ENCODE measurements at places on chromosomes 6 and 20.

GRCh38 chr6:6123803-6124202 is 117.1 kb upstream of the NRN1 start:
- DNase-seq, result no peak

DNA sequence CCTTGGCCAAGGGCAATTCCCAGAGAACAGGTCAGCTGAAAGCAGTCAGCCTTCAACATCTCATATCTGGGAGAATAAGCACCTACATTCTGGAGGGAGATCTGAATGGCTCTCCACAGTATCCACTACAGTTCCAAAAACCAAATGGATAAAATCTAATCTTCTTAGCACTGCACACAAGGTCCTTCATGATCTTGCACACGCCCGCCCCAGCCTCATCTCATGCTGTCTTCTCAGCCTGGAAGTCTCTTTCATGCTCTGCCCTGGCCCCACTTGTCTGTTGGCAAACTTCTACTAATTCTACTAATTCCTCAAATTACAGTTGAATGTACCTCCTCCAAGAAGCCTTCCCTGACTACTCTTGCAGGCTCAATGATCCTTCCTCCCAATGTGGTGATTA is 1.8 kb upstream of the TTBK1 start:
- no peak for DNase-seq

- DNase-seq, result no peak
Measured at GRCh38 chr20:22616551-22616950, 32.2 kb upstream of the FOXA2 start.

- DNase-seq, result peak; percentile 12
Measured at GRCh38 chr6:77650098-77650663, 2.7 kb upstream of the MEI4 start.

- DNase-seq, result no peak
Measured at GRCh38 chr6:20791944-20792343, 257.7 kb downstream of the CDKAL1 start.

GRCh38 chr6:156839129-156839528 is 62.0 kb downstream of the ARID1B start:
- DNase-seq, result no peak

DNA sequence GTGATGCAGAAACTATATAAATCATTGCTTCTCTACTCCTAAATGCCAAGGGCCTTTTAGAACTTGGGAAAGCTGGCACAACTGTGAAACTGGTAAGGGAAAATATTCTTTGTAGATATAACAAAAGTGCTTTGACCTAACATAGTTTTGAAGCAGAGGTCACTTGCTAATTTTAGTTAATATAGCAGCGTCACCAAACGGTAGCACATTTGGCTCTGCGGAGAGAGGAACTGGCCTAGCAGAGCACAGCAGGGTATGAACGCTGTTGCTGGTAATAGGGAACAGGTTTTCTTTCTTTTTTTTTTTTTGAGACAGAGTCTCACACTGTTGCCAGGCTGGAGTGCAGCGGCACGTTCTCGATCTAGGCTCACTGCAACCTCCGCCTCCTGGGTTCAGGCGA is 67.4 kb downstream of the ECT2L start:
- DNase-seq, result no peak

DNA sequence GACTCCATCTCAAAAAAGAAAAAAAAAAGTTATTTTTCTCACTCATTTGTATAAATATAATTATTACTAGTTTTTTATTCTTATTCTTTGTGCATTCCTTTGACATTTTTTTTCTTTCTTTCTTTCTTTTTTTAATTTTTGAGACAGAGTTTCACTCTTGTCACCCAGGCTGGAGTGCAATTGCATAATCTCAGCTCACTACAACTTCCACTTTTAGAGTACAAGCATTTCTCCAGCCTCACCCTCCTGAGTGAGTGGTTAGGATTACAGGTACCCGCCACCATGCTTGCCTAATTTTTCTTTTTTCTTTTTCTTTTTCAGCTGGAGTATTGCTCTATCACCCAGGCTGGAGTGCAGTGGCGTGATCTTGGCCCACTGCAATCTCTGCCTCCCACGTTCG is 51.4 kb upstream of the JARID2 start:
- DNase-seq, result peak; percentile 51

DNA sequence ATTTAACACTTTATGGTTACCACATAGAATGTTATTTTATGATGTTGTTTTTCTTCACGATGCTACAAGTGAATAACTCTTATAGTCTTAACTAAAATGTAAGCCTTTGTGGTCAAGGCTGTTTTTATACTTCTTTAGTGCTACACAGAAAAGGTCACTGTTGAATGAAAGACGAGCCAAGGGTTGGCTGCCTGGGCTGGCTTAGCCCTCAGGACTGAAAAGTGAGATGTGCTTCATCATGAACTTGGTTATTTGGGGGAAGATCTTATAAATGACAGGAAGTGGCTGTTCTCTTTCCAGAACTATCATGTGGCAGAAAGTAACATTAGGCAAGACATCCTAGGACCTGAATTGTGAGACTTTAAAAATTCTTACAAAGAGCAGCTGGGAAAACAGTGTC is 404.0 kb downstream of the BTBD3 start:
- no peak for DNase-seq

- DNase-seq, result no peak
Measured at GRCh38 chr6:90681863-90682262, 95.0 kb upstream of the MAP3K7 start.

DNA sequence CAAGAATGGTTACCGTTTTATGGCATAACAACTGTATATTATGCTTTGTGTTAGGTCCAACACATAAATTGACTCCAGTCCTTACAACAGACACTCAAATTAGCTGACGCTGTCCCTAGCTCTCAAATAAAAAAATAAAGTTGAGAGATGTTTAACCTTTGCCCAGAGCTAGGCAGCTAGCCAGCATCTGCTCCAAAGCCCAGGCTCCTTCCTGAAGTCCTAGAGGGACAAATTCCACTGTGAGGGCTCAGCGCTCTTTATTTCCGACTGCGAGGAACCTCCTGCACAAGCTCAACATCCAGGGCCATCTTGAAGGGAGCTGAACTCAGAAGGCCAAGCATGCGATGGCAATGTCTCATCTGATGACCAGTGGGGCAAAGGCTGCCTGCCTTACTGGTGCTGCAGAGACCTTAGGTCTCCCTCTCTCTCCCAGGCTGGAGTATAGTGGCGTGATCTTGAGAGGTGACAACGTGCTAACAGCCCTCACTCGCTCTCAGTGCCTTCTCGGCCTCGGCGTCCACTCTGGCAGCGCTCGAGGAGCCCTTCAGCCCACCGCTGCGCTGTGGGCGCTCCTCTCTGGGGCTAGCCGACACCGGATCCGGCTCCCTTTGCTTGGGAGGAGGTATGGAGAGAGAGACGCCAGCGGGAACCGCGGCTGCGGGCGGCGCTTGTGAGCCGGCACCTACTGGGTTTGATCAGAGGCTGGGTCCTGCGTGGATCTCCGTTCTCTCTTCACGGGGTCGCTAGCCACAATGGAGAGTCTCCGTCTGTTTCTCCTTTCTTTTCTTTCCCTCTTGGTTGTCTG is 24.7 kb upstream of the GFOD1 start:
- no peak for DNase-seq

DNA sequence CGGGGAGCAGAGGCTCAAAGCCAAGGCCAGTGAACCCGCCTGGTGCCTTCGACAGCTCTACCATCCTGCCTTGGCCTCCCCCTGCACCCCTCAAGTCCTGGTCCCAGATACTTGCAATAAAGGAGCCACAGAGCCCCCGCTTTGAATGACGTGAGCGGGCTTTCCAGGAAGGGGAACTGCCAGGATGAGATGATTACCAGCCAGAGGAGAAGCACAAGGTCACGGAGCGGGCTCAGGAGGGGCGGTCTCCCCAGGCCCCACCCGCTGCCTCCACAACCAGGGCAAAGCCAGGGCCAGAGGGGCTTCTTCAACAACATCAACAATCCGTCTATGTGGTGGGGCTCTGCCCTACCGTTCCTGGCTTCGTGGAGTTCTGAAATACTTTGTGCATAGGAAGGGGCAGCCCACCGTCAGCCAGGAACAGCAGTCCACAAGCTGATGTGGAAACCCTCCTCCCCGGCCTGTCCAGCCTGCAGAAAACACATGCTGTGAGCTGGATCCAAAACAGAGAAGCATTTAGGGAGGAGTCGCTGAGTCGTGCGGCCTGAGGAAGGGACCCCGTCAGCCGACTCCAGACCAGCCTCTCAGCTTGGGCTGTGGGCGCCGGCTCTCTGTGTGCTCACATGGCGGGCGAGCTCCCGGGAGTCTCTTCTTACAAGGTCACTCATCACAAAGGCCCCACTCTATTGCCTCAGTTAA is 392.5 kb downstream of the CDH4 start:
- DNase-seq, result no peak

GRCh38 chr6:36856277-36856676 is 17.0 kb upstream of the CPNE5 start:
- DNase-seq, result no peak

DNA sequence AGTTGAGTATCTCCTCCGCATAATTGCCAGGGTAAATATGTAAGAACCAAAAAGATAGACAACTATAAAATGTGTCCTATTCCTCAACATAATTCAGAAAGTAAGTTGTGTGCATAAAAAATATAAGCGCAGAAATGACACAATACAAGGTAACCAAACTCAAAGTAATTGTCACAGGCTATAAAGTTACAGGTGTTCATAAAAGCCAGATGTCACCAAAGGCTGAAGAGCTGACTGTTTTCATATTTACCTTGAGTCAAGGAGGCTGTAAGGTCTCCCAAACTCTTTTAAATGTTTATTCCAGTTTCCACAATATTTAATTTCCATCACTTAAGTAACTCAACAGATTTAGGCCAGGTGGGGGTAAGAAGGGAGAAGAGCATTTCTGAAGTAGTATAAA is 192.2 kb upstream of the MARCKS start:
- DNase-seq, result no peak

- DNase-seq, result no peak
Measured at GRCh38 chr20:20702330-20703245, 9.9 kb downstream of the RALGAPA2 start.

DNA sequence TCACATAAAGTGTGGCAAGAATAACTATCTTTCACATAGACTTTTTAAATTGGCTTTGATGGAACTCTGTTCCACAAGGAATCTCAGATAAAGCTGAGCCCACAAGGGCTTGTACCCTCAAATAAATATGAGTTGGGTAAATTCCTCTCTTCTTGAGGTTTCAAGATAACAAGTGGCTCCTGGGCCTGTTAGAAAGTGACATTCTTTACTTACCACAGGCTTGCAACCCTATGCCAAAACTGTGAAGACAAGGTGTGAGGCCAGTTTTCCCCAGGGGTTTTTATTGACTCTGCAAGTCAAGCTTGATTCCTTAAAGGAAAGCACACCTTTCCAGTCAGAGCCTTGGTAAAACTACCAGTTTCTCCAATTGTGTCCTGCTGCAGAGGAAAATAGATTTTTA is 664.8 kb upstream of the GJE1 start:
- no peak for DNase-seq

- no peak for DNase-seq
Measured at GRCh38 chr6:169918239-169918953, 167.0 kb downstream of the ERMARD start.

- DNase-seq, result no peak
Measured at GRCh38 chr20:45948261-45948733, 13.8 kb downstream of the PCIF1 start.

- no peak for DNase-seq
Measured at GRCh38 chr6:167979436-167980139, 17.9 kb upstream of the KIF25 start.

DNA sequence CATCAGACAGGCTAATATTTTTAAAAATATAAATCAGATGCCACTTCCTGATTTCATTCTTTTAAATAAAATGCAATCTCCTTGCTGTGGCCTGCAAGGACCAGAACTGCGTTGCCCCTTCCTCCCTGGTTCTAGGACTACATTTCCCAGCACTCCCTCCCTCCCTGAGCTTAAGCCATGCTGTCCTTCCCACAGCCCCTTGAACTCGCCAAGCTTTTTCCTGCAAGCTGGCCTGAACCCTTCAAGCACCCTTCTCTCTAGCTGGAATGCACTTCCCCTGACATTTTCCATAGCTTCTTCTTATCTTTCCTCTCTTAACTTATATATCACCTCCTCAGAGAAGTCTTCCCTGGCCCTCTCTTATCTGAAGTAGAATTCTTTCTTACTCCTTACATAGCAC is 6.1 kb upstream of the DOK5 start:
- no peak for DNase-seq

DNA sequence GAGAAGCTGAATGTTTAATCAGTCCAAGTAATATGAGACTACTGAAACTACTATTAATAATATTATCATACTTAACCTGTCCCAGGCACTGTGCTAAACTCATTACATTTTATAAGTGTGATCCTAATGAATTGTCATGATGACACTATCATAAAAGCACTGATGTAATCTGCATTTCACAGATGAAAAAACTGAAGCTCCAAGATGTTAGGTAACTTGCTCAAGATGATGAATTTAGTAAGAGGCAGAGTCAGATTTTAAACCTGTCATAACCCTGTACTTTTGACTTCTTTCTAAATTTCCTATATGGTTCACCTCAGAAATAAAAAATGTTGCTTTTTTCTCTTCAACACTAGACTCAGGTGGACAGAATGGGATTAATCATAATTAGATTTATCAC is 237.6 kb downstream of the ALDH8A1 start:
- DNase-seq, result peak; percentile 69

GRCh38 chr6:68445926-68446325 is 189.2 kb upstream of the ADGRB3 start:
- no peak for DNase-seq

DNA sequence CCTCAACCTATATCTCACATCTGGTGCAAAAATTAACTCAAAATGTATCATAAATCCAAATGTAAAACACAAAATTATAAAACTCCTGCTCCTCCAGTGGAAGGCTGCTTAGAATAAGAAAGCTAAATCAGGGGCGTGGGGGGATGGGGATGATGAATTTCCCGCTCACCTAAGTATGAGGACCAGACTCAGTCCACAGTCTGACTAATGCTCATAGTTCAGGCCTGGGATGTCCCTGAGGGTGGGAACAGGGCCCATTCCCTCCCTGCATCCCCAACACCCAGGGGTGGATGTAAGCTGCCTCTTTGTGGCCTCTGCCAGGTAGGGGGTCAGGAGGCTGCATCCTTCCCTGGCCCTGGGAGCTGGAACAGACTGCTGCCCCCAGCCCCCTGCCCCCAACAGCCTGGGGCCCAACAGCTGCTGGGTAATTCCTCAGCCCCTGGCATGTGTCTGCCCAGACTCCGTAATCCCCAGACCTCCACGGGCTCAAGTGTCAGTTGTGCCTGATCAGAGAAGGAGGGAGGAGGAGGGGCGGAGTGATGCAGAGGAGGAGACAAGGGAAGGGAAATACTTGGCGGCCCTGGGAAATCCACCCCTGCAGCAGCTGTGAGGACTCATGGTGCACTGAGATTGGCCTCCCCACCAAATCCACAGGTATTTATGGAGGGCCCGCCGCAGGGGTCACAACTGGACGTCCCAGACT is 224.5 kb downstream of the PREX1 start:
- no peak for DNase-seq

- DNase-seq, result peak; percentile 3
Measured at GRCh38 chr6:88165844-88166492, at the start of gene CNR1. Gene CNR1, minus strand, starts transcription at chr6:88166347. Its CDS starts 21,073 bp downstream, at chr6:88145274.

GRCh38 chr20:16350465-16350864 is 222.8 kb downstream of the KIF16B start:
- no peak for DNase-seq

GRCh38 chr6:42211726-42212125 is 5.9 kb downstream of the MRPS10 start:
- no peak for DNase-seq

- no peak for DNase-seq
Measured at GRCh38 chr6:14838133-14838583, 407.7 kb upstream of the JARID2 start.

- no peak for DNase-seq
Measured at GRCh38 chr6:13234130-13234529, 94.2 kb downstream of the TBC1D7 start.

- DNase-seq, result no peak
Measured at GRCh38 chr6:54291738-54292137, 16.5 kb upstream of the TINAG start.

GRCh38 chr20:36605399-36606157 is at the start of gene RAB5IF:
Gene RAB5IF, plus strand, starts transcription at chr20:36605779. Its CDS starts 173 bp downstream, at chr20:36605952.
- peak; percentile 100 for DNase-seq

Measured in inflammatory macrophage treated with lipopolysaccharide for 1 hour (primary cell).